ENCODE measurements at places on chromosomes 3 and 15.
A peak's percentile ranks its signal among the peaks of the same experiment; 100 is the strongest.

DNA sequence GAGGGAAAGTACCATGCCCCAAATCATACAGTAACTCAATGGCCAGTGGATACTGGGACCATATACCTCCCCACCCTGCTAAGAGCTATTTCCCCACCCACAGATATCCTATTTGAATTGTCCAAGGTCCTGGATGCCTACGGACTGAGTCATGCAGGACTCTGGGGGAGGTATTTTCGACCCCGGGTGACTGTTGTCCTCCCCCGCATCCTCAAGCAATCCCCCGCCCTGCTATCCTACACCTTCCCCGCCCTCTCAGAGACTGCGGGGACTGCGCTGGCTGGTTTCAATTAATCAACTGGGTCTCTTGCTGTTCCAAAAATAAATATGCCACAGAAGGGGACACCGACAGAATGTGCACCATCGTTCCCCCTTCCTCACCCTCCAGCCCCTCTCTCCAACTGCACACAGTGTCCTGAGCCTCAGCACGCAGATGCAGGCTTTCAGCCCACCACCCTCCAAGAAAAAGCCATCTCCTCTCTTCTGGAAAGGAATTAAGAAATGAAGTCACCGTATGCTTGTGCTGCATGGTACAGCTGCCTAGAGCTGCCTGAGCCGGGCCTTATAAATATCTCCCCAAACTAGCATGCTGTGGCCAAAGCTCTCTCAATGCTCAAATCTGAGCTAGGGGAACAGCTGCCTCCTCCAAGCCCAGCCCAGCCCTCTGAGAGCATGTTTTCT is 8.1 kb downstream of the CAV3 start:
- DNase-seq = no peak

- DNase-seq = no peak
These were observed 60.3 kb downstream of the UBE3A start for GRCh38 chr15:25378501-25378901.

DNA sequence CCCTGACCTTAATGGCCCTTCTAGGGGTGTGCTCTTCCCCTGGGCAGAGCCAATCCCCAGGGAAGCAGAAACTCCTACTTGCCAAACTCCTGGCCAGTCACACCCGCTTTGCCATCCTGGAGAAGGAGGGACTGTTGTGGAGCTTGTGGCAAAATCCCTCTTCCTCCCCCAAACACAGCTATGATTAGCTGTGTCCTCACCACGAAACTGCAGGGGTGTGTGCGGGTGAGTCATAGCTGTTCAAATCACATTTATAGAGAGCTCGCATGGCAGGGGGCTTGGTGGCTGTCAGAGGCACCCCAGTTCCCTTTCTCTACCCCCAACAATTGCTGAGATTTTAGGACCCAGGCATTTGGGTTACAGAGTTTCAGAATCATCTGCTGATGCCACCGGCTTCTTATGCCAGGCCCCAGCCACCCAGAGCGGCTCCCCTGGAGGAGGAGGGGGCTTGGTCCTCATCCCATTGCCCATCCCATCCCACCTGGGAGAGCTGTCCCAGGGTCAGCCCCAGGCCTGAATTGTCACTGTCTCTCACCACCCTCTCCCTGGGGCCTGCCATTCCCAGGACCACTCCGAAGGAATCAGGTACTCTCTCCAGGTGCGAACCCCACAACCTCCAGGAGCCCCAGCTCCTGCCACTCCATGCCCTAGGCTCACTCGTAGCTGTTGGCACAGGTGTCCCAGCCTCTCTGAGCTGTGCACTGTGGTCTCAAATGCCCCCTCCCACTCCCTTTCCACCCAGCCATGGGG is 28.8 kb upstream of the MAGEF1 start:
- DNase-seq = peak; percentile 83

DNA sequence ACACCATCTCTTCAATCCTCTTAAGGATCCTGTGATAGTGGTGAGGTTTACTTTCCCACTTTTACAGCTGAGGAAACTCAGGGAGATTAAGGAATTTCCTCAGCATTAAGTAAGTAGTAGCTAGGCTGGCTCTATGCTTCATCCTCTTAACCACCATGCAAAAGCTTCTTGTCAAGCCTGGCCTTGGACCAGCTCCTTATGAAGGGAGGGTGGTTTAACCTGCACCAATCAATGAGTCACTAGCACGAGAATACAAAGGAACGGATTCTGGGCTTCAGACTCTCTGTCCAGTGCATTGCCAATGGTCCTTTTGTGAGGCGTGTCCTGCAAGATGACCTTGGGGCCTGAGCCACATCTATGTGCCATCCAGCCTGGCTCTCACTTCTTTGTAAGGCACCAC is 202.0 kb upstream of the CFAP20DC start:
- no peak for DNase-seq

- peak; percentile 46 for DNase-seq
These were observed 468 bp downstream of the UBP1 start for GRCh38 chr3:33439546-33440327.

DNA sequence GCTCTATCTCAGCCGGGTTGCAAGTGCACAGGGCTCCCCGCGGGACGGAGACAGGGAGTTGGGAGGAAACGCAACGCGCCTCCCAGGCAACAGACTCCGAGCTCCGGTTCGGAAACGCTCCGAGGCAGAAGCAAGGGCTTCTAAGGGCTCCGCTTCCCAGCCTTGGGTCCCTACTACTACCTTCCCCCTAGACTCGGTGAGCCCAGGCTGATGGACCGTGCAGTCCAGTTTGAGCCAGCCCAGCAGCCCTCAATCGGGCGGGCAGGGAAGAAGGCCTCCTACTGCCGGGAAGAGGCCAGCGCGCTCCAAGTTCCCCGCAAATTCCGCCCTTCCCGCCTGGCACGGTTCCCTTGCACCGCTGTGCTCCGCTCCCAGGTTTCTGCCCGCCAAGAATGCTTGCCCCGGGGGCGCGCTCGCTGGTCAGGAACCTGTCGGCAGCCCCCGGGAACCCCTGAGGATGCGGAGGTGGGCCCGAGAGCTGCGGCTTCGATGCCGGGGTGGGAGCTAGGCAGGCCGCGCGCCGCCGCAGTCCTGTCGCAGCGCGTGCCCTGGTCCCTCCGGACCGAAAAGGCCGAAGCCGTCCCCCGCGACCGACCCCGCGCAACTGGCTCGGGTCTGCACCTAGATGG is 728 bp downstream of the TRANK1 start:
- peak; percentile 50 for DNase-seq

DNA sequence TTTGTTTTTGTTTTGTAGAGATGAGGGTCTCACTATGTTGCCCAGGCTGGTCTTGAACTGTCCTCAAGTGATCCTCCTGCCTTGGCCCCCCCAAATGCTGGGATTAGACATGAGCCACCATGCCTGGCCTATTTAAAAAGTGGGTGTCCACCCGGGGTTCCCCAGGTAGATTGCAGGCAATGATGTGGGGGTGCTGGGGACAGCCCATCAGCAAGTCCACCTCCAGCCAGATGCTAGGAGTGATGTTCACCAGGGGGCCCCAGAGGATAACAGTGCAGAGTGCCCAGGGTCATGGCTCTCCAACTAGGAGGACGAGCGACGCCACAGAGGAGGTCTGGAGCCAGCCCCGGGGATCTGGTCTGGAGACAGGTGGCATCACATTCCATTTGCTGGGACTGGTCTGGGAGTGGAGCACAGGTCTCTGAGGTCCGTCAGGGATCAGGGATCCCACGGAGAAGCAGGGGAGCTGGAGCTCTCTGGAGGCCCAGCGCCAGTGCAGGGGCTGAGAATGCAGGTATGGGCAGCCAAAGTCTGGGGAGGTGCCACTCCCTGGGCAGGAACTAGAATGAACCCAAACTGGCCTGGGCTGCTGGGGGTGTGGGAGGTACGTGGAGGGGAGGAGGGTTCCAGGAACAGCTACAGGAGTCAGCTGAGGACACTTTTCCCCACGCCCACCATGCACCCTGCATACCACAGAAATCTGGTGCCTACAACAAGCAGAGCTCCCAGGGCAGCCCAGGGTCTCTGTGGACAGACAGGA is 51.2 kb upstream of the PCSK6 start:
- no peak for DNase-seq

DNA sequence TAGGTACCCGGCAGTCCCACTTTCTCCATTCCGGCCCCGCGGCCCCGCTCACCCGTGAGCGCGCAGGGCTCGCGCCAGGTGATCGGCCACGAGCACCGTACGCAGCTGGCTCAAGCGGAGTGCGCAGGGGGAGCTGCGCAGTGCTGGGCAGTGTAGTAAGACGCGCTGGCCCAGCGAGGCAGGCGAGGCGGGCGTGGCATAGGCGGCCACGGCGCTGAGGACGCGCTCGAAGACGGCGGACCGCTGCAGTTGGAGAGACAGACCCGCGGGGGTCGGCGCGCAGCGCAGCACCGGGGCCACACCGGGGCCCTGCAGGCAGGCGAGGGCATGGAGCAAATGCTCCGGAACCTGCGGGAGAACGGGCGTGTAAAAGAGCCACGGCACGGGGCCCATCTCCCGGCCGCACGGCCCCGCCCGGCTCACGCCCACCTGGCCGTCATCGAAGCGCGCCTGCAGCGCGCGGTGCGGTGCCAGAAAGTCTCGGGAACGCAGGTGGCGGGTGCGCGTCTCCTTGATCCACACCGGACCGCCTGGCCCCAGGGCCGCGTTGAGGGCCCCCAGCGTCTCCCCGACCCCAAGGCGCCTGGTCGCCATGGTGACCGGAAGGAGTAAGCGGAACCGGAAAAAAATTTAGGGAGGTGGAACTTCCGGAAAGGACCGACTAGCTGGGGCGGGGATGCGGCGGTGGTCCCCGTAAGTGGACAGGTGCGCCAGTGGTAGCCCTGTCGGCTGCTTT is at the start of gene DALRD3:
TSS of gene DALRD3 (minus strand) at position 610 of the 736 bp plus-strand sequence. CDS start at position 594, 16 bp downstream.
- peak; percentile 61 for DNase-seq

DNA sequence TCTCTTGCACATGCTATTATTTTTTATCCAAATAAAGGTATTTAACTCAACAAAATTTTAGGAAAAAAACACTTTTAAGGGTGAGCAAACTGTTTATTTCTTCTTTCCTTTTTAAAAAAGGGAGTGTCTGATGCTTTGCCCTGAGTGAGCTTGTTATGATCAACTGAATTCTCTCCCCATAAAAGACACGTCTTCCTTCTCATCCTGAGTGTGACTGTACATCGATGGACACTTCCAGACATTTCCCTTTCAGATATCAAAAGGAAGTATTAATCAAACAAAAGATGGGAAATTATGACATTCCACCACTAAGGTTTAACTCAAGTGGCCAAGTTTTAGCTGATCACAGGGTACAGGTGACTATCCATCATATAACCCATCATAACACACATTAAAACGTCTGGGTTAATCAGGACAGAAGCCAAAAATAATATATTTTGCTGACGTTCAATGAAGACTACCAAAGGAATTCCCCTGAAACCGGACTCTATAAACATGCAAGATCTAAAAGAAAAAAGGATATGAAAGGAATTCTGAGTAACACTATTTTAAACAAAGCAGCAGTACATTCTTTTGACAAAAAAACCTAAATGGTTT is 354.8 kb downstream of the MECOM start:
- DNase-seq = no peak

GRCh38 chr15:65037309-65037708 is 7.9 kb upstream of the MTFMT start:
- DNase-seq = no peak

- DNase-seq = peak; percentile 84
These were observed 46.1 kb downstream of the FRMD4B start for GRCh38 chr3:69339760-69340159.

- no peak for DNase-seq
These were observed 470.5 kb upstream of the THBS1 start for GRCh38 chr15:39110336-39110735.

DNA sequence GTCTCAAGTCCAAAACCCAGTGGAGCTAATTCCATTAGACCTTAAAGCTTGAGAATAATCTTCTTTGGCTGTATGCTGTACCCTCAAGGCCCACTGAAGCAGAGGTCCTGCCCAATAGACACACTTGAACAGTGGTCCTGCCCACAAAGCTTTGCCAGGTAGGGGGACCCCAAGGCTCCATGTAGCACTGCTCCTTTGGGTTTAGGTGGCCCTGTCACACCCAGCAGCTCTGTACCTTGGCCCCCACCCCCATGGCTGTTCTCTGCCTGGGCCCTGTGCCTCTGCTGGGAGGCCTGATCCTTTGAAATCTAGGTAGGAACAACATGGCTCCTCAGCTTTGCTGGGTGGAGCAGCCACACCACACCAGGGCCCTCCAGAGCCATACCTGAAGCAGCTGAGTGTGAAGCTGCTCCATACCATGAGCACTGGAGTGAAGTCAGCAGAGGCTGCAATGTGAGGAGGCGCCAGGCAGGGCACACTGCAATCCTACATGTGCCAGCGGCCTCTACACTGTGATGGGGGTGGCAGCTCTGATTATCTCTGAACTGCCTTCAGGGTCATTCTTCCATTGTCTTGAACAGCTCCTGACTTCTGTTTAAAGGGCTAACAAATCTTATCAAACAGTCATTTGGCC is 188.0 kb upstream of the CCDC54 start:
- no peak for DNase-seq

DNA sequence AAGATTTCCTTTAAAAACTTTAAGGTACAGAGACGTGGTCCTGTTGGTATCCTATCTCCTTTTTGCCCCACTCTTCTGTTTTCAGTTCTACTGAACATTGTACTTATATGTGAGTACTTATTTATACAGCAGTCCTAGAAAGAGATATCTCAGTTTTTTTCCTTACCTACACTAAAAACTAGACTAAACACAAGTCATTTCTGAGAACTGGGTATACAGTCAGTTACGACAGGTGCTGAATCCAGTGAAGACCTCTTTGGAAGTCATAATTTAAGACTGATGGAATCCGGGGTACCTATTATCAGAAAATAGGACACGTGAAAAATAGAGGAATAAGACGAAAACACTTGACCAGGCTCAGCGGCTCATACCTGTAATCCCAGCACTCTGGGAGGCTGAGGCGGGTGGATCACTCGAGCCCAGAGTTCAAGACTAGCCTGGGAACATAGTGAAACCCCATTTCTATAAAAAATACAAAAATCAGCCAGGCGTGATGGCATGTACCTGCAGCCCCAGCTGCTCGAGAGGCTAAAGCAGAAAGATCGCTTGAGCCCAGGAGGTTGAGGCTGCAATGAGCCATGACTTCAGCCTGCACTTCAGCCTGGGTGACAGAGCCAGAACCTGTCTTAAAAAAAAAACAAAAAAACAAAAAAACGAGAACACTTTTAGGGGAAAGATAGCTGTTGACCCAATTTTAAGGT is 76.3 kb downstream of the KLHL25 start:
- no peak for DNase-seq

DNA sequence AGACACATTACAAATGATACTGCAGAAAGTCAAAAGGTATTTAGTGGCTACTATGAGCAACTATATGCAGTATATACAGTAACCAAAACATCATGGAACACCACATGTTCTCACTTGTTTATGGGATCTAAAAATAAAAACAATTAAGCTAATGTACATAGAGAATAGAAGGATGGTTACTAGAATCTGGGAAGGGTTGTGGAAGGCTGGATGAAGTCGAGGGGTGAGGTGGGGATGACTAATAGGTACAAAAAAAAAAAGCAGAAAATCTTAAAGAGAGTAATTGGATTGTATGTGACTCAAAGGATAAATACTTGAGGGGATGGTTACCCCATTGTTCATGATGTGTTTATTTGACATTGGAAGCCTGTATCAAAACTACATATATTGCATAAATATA is 848.8 kb upstream of the GBE1 start:
- no peak for DNase-seq

- peak; percentile 64 for DNase-seq
These were observed 32.8 kb downstream of the POC1A start for GRCh38 chr3:52121464-52121805.
